Immature natural killer cell (primary cell): ENCODE measurements at places on chromosomes 16 and 17.

- DNase-seq, result no peak
Measured at GRCh38 chr16:3056336-3057180, 8.9 kb upstream of the IL32 start.

GRCh38 chr17:34172390-34172918 is 82.6 kb upstream of the CCL2 start:
- no peak for DNase-seq

DNA sequence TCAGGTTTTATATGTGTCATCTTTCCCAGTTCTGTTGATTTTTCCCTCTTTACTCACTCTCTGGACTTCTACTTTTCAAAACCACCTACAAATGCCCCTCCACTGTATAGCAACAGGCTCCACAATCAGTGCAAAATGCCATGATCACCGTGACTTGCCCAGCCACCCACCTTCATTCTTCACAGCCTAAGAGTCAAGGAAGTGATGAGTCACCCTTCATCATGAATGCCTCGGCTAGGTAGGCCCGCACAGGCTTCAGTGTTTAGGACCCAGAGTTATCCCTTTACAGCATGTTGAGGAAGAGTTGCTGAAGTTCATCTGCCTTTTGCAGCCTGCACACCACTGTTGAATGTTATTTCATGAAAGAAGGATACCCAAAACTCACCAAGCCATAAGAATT is 158.6 kb downstream of the PMP22 start:
- DNase-seq, result no peak

- no peak for DNase-seq
Measured at GRCh38 chr16:56363781-56364565, 61.4 kb downstream of the AMFR start.
